ENCODE measurements at places on chromosomes 12 and 14.
A peak's percentile ranks its signal among the peaks of the same experiment; 100 is the strongest.

- no peak for DNase-seq
Measured at GRCh38 chr12:116194935-116195431, 82.5 kb downstream of the MED13L start.

- no peak for DNase-seq
Measured at GRCh38 chr12:92759634-92760268, 57.0 kb downstream of the PLEKHG7 start.

DNA sequence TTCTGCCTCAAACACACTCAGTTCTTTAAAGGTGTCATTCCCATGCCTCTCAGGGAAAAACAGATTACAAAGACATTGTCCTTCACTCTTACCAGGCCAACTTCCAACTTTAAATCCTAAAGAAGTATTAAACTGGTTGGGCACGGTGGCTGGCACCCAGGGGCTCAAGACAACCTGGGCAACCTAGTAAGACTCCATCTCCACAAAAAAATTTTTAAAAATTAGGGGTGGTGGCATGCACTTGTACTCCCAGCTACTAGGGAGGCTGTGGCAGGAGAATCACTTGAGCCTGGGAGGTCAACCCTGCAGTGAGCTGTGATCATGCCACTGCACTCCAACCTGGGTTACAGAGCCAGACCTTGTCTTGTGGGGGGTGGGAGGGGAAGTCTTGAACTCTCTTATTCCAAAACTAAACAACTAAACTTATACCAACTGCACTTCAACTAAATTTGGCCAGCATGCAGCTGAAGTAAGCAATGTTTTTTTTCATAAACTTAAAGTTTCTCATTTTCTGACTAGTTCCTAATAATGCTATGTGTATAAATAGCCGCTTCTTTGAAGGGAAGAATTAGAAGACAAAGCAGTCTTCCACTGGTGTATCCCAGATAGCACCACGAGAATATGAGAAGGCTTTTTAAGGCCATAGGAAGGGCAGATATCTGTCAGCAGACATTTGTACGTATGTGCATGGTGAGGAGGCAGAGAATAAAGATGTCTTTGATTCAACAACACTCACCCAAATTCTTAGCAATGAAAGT lies 2.4 kb downstream of the SLC11A2 start:
- peak; percentile 41 for DNase-seq

GRCh38 chr12:27201169-27201568 lies 42.9 kb upstream of the STK38L start:
- no peak for DNase-seq

DNA sequence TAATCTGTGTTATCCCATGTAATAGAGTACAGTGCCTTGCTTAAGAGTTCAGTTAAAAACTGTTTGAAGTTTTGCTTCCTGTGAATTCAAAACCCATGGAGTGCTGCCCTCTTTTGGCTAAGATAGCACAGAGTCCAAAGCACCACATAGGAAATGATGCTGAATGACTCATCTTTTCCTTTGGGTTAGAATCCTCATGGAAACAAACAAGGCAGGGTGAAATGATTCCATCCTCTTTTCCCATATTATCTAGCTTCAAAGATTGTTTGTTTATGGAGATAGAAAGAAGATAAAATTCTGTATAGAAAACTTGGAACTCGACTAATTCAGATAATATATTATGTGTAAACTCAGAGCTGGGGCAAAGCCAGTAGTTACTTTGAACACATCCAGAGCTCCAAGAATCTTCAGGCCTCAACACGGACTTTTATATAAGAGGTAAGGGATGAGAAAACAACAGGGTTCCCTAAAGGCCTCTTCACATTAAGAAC lies 87.4 kb downstream of the OTOGL start:
- DNase-seq = peak; percentile 57

DNA sequence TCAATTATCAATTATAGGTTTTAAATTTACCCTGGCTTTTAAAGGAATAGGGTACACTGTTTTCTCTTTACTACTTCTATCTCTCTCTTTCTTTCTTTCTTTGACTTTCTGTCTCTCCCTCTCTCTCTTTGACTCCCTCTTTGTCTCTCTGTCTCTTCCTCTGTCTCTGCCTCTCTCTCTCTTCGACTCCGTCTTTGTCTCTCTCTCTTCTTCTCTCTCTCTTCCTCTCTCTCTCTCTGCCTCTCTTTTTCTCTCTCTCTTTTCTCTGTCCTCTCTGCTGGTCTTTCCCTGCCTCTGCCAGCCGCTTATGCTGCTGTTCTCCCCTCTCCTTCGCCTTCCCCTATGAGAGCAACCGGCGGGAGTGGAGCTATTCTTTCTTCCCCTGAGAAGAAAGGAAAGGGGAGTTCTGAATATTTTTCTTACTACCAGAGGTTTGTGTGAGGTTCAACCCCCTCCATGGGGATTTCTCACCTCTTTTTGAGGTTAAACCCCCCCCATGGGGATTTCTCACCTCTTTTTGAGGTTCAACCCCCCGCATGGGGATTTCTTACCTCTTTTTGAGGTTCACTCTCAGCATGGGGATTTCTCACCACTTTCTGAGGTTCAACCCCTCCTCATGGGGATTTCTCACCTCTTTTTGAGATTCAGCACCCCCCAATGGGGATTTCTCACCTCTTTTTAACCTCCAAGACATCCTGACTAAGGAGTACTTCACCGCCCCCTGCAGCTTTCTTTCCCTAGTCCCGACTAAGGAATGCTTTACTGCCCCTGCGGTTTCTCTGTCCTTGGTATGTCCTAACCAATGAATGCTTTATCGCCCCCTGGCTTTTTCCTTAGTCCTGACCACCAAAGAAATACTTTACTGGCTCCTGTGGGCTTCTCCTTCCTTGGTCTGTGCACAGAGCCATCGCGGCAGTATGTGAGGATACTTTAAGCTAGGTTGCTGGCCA lies 27.4 kb upstream of the DDHD1 start:
- no peak for DNase-seq

GRCh38 chr12:130945786-130946492 lies 7.8 kb upstream of the ADGRD1 start:
- no peak for DNase-seq

DNA sequence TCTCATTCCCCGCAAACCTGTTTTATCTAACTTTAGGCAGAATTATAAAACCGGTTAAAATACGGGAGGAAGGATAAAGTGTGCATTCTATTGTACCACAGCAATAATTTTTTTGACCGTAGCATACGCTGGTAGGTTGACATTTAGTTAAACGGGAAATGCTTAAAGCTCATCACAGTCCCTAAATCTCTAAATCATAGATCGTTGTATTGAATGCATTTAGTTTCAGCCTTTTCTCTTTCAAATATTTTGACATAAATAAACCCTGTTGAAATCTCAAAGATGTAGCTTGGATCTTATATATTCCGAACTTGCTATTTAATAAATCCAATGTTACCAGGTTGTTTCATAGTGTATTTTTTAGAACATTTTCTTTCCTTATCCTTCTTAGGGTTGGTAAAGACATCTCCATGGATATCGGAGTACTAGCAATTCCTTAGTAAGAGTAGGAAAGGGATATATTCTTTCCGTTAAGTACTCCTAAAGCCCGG lies 798 bp downstream of the CLEC2B start:
- DNase-seq = no peak

- DNase-seq = no peak
Measured at GRCh38 chr14:73188501-73188911, 48.8 kb upstream of the PAPLN start.

- no peak for DNase-seq
Measured at GRCh38 chr12:1502831-1503230, 91.5 kb downstream of the FBXL14 start.

DNA sequence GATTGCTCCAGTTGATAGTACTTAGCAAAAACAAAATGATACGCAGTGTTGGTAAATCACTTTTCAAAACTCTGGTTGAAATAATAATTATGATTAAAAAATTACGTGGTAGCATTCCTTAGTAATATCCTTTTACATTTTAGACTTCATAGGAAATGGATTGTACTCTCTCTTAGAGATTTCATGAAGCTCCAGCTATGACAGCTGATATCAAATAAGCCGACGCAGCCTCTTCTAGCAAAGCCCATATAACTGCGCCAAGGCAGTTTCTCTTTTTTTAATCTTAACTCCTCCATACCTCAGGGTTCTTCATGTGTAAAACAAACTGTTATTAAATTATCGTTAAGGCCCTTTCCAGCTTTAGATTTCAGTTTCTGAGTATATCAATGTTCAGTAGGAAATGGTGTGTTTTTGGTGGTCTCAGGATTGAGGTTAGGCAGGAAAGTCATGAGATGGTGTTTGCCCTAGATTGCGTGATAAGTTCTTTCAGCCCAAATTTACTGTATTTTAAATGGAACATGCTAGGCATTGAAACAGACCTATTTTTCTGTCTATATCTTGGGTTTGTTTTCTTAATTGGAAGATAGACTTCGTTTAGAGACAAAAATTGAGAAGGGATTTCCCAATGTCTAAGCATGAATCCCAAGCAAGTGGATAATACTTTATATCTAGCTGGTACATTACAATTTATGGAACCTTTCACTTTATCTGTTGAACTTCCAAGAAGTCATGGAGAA lies 902 bp upstream of the CFL2 start:
- DNase-seq = no peak

GRCh38 chr14:39988939-39989338 lies 556.7 kb upstream of the FBXO33 start:
- no peak for DNase-seq

DNA sequence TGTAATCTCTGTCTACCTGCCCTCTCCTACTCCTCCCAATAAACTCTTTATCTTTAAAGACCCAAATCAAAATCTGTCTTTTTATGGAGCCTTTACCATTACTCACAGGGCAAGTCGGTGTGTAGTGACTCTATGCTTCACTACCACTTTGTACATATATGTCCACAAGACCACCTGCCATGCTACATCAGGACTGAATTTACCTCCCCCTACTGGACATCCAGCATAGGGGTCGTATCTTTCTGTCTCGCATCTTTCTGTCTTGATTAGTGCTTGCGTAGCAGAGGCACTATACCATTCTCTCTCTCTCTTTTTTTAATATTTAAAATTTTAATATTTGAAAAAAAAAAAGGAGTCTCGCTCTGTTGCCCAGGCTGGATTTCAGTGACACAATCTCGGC lies 587.5 kb downstream of the SOX5 start:
- no peak for DNase-seq

DNA sequence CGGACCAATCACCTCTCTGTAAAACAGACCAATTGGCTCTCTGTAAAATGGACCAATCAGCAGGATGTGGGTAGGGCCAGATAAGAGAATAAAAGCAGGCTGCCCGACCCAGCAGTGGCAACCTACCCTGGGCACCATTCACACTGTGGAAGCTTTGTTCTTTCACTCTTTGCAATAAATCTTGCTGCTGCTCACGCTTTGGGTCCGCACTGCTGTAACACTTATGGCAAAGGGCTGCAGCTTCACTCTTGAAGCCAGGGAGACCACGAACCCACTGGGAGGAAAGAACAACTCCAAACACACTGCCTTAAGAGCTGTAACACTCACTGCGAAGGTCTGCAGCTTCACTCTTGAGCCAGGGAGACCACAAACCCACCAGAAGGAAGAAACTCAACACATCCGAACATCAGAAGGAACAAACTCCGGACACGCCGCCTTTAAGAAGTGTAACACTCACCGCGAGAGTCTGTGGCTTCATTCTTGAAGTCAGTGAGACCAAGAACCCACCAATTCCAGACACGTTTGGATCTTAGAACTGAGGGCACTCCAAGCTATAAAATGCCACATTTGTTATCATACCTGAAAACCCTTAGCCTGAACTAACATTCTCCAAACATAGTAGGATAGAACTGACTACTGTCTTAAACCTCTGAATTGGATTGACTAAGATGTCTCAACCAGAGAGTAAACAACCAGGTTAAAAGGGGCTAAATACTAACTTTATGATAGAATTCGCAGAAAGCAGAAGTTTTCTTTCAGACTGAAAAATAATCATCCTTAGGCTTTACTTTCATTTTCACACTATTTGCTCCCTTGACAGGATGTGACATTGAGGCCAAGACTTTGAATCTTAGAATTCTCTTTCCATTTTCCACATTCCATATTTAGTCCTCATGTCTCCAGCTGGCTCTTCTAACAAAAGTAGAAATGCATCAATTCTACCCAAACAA lies 33.6 kb downstream of the CDKL1 start:
- DNase-seq = no peak

DNA sequence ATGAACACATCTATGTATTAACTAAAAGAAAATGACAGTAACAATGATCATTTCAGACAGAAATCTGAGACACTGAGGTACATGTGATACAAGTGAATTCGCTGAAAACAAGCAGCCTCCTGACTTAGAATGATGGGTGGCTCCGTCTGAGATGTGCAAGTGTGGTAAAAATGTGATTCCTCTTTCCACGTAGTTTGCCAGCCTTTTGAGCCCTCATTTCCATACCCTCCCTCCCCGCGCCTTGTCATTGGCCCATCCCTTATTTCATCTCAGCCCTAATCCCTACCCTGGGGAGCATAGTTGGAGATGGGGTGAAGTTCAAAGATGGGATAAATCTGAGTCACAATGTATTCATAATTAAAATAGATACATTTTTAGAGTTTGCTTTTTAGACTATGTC lies 107.8 kb downstream of the BMP4 start:
- no peak for DNase-seq

GRCh38 chr14:68896132-68896531 lies 83.0 kb downstream of the ACTN1 start:
- no peak for DNase-seq

GRCh38 chr14:88838015-88838414 lies 13.6 kb downstream of the TTC8 start:
- DNase-seq = no peak

DNA sequence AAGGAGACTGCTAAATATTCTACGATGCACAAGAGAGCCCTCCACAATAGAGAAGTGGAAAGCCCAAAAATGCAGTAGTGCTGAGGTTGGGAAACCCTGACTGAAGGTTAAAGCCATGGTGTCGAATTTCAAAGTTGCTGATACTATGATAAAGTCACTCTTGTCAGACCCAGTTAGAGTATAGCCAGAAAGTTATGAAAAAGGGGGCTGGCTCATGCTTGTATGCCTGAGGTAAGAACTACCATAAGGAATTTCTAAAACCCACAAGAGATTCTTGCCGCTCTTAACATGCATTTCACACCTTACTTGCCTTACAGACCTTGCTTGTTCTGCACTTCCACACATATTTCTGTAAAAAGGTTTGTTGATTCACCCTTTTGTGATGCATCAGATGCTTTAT lies 184.6 kb downstream of the SLC6A15 start:
- no peak for DNase-seq

GRCh38 chr12:26369588-26369987 lies 174.2 kb downstream of the SSPN start:
- DNase-seq = no peak

DNA sequence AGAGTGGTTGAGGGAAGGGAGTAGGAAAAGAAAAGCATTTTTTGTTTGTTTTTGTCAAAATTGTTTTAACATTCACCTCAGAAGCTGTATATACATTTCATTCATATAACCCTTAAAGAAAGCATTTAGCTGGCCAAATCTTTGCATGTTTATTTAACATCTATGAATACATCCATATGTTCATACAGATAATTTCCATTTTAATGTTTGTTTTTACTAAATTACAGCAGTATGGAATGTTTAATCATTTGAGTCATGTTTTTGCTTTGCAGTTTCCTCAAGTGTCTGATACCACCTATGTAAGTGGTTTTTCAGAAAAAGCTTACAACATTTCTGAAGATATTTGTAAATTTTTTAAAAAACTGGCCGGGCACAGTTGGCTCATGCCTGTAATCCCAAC lies 84.3 kb upstream of the ATF1 start:
- DNase-seq = no peak

- DNase-seq = no peak
Measured at GRCh38 chr14:102390064-102390855, 27.5 kb downstream of the TECPR2 start.
